PC-9 (cell line): ENCODE measurements at places on chromosomes 11 and 22. TPM values are rescaled to one million over a fixed set of nuclear protein-coding genes. Genes with fewer than 3 reads are reported as not detected.

Gene IFITM10
- 4.2 and 5.5 TPM in 2 replicates for total RNA-seq

Gene OR52N4
- total RNA-seq = not detected in 2 replicates

Gene WNT11
- total RNA-seq = 3.2 TPM in 1 of 2 replicates, not detected in the other

Gene OR56A1
- total RNA-seq = not detected in 2 replicates

Gene API5
- total RNA-seq = 90.0 and 115 TPM in 2 replicates

Gene H19
- total RNA-seq = 0.26 and 0.53 TPM in 2 replicates

Gene GAL3ST1
- total RNA-seq = 0.52 TPM in 1 of 2 replicates, not detected in the other

Gene CHKA
- total RNA-seq = 84.2 and 90.5 TPM in 2 replicates

Gene SSTR3
- total RNA-seq = not detected in 2 replicates

Gene CTSW
- total RNA-seq = not detected in 2 replicates

Gene DGAT2
- 6.5 and 7.1 TPM in 2 replicates for total RNA-seq

Gene ISX
- not detected in 2 replicates for total RNA-seq

Gene MPPED2
- not detected in 2 replicates for total RNA-seq

Gene CD248
- not detected in 2 replicates for total RNA-seq

Gene SLC17A6
- not detected in 2 replicates for total RNA-seq

Gene SBF2
- 16.4 and 18.6 TPM in 2 replicates for total RNA-seq

Gene SLC37A2
- total RNA-seq = 14.6 and 24.0 TPM in 2 replicates
